ENCODE measurements at places on chromosomes 1 and 21.

GRCh38 chr1:7454895-7455784 lies 316.0 kb upstream of the VAMP3 start:
- no peak for DNase-seq

GRCh38 chr1:3049905-3050304 lies 19.1 kb upstream of the PRDM16 start:
- no peak for DNase-seq

- DNase-seq = peak; percentile 93
These were observed 2.8 kb upstream of the LIX1L start for GRCh38 chr1:145960468-145961108.

- peak; percentile 36 for DNase-seq
These were observed 5.6 kb downstream of the RNF2 start for GRCh38 chr1:185050823-185051451.

- DNase-seq = no peak
These were observed 32.4 kb downstream of the SLC9C2 start for GRCh38 chr1:173570370-173571007.

DNA sequence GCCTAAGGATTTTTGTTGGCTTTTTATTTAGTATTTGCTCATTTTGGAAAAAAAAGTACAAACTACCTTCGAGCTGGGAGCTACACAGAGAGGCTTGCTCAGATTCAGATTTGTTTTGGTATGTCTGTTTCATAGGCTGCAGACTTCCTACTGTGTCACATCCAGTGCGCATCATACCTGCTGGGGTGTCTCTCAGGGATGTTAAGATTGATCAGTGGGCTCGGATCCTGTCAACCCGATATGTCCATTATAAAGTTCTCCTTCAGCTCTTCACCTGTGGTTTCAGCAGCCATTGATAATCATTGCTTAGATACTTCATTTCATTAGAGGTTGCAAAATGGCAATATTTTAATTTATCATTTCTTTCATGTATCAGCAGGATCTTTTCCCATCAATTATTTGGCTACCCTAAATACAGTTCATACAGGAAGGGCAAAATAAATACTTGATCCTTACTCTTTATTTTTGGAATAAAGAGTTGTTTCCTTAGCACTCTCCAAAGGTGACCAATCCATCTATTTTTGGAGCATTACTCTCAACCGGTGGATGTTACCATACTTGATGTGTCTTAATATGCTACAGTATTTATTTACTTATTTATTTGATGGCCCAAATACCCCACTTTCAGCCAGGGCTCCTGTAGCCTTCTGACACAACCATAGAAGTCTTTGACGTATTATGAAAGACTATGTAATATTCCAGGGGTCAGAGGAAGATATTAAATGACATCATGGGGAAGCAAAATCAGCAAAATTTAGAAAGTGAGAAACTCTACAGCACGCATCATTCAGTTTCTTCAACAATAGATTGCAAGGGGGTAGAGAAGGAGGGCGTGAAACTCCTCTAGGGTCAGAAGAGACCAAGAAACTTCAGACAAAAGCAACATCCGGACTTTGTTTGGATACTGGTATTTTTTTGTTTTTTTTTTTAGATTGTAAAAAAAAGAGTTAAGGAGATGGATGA lies 55.3 kb upstream of the HNRNPU start:
- no peak for DNase-seq

GRCh38 chr21:37658817-37659458 lies 257.3 kb downstream of the KCNJ6 start:
- no peak for DNase-seq

DNA sequence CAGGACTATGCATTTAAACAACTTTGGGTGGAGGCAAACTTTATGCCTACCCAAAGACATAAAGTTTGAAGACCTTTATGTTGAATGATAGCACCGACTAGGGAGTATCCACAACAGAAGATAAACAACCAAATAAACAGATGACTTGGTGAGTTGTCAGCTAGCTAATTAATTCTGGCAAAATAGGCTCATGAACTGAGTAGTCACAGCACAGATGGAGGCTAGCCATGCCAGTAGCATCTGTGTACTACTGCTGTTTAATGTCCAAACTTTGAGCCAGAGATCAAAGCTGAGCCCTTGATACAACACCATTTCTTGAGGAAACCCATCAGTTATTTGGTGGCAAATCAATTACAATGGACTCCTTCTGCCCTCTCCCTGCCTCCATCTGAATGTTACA lies 40.3 kb upstream of the CCDC190 start:
- DNase-seq = no peak

DNA sequence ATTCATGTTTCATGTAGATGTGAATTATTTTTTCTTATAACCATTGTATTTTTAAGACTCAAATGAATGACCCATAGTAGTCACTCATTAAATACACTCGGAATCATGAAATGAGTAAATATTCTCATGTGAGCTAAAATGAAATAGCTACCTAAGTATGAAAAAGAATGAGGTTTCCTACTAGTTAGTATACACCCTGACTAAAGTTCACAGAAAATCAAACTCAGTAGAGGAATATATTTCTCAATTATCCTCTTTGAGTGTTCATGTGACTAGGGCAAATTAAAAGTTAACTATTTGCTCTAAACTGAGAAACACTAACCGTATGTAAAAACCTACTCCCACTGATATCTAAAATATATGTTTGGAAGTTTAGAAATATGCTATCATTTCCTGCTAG lies 187.8 kb downstream of the BRINP3 start:
- DNase-seq = no peak

DNA sequence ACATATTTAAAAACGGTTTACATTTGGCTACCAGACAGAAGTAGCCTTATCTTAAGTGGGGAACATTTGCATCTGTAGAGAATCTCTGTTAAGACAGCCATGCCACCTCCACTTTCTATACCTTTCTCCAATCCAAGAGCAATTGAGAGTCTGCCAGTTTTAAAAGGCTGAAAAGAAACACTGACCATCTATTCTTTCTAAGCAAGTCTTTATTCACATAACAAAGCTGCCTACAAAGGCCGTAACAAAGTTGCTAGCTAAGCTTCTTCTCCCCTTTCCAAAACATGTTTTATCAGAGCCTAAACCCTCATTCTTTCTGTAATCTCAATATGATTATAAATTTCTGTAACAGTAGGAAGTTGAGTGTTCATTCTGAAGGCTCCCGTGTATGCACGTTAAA lies 1078.3 kb downstream of the NCAM2 start:
- DNase-seq = no peak

All from NCI-H526 (cell line).